CD4-positive, alpha-beta T cell treated with Interleukin-4 for 1 hour (primary cell): ENCODE measurements at places on chromosomes 2 and 18.

DNA sequence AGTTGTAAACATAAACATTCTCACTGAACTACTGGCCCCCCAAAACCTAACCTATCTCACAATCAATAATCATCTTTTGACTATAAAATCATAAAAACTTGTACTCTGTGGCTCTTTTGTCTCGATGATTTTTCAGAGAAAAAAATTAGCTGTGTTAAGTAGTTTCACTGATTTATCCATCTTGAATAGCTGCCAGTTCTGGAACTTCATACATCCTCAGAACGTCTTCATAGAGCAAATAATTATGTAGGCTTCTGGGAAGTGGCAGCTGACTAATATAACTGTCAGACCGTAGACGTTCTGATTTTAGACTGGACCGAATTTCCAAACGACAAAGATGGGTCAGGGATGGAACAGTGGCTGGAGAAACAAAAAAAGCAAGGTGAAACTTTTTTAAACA, 97.3 kb upstream of the CHAC2 start:
- no peak for DNase-seq

- no peak for DNase-seq
Measured at GRCh38 chr18:67710639-67711038, 194.1 kb upstream of the DSEL start.

GRCh38 chr18:74154716-74155115, 6.4 kb downstream of the TIMM21 start:
- DNase-seq: no peak

- no peak for DNase-seq
Measured at GRCh38 chr2:143729296-143729814, 600.1 kb downstream of the ARHGAP15 start.

DNA sequence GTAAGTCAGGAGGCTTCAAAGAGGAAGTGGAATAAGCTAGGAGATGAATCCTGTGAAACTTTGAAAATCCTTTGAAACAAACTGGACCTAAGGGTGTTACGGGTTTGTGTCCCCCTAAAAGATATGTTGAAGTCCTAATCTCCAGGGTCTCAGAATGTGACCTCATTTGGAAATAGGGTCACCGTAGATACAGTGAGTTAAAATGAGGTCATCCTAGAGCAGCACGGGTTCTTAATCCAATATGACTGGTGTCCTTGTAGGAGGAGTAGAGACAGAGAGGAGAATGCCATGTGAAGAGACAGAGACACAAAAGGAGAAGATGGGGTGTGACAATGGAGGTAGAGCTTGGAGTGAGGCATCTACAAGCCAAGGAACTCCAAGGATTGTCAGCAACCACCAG, 26.9 kb upstream of the NEB start:
- no peak for DNase-seq

GRCh38 chr2:236820763-236821344, 251.2 kb downstream of the ACKR3 start:
- no peak for DNase-seq

- no peak for DNase-seq
Measured at GRCh38 chr2:171858397-171858958, 35.6 kb downstream of the SLC25A12 start.

DNA sequence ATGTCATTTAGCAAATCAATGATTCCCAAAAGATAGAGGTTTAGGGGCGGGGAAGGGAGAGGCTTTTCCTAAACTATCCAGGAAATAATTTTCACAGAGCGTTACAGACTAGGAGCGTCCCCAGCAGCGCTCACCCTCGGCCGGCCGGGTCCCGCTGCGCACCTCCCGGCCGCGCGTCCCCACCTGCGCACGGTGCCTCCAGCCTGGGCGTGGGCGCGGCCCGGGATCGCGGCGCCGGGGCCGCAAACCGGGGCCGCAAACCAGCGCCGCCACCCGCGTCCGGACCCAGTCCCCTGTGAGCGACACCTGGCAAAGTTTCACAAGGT, 684 bp upstream of the ZCCHC2 start:
- no peak for DNase-seq

- no peak for DNase-seq
Measured at GRCh38 chr2:76415821-76416220, 705.1 kb upstream of the GCFC2 start.

GRCh38 chr2:176101216-176101830, 1.7 kb downstream of the HOXD12 start:
- no peak for DNase-seq

DNA sequence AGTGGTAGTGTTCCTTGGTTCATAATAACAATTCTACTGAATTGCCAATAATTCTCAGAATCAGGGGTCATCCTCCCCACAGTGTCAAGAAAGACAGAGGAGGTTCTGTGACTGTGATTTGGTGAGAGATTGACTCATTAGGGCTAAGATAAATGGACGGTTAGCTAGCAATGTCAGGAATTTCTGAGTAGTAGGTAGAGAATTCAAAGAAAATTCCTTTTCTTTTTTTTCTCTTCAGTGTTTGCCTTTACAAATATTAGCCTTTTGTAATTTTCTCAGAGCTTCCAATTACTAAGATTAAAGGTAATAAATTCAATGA, 16.8 kb upstream of the CRIM1 start:
- no peak for DNase-seq

DNA sequence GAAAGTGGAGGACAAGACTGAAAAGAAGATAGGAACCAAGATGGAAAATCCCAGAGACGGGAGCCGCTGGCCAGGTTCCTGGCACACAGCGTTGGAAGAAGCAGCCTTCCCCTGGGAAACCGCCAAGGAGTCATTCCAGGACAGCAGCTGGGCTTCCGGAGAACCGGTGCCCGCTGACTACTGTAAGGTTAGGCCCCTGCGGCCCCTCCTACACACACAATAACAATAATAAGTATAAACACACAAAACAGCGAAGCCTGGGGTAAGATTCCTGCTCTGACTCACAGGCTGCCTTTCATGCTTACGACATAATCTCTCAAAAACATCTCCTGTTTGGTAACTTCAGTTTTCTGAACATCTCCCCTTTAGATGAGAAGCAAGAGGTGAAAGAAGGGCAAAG, 28.1 kb upstream of the MYCN start:
- no peak for DNase-seq

- DNase-seq: no peak
Measured at GRCh38 chr2:136323935-136324334, 206.0 kb upstream of the CXCR4 start.

- no peak for DNase-seq
Measured at GRCh38 chr2:65788556-65788955, 356.2 kb upstream of the SPRED2 start.

GRCh38 chr18:10431680-10432079, 22.8 kb upstream of the APCDD1 start:
- no peak for DNase-seq

- no peak for DNase-seq
Measured at GRCh38 chr2:9975805-9976447, 24.4 kb downstream of the GRHL1 start.

DNA sequence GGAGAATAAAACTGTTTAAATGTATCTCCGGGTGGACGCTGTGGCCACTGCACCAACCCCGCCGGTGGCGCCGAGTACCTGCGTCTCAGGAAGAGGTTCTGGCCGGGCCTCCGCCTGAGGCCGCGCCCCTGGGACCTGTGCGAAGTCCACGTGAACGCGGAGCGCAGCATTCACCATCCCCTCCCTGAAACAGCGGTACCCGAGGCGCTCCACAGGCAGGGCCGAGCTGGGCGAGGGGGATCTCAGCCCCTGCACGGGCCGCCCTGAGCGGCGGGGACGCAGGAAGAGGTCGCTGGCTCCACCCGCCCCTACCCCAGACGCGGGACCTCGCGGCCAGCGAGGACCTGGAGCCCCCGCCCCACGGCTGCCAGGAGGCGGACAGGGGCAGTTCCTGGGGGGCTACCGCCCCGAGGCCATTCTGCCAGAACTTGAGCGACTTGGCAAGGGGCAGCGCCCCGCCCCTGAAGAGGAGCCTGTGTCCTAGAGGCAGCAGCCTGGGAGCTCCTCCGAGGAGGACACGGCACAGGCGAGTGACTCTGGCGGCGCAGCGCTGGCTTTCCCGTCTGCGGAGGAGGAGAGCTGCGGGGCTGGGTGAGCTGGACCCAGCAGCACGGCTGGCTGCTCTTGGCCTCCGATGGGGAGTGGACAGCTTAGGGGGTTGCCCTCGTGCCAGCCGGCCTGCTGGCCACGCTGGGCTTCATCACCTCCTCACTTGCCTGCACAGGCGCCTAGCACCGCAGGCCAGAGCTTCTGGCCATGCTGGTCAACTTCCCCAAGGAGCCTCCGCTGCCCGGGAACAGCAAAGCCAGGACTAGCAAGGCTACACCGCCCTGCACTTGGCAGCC, 9.7 kb upstream of the TEKT4 start:
- no peak for DNase-seq

GRCh38 chr2:112108178-112108832, 29.9 kb upstream of the FBLN7 start:
- no peak for DNase-seq

GRCh38 chr18:56173542-56174220, 464.7 kb downstream of the TXNL1 start:
- DNase-seq: no peak

GRCh38 chr2:227713291-227713690, 4.5 kb downstream of the SLC19A3 start:
- DNase-seq: no peak

DNA sequence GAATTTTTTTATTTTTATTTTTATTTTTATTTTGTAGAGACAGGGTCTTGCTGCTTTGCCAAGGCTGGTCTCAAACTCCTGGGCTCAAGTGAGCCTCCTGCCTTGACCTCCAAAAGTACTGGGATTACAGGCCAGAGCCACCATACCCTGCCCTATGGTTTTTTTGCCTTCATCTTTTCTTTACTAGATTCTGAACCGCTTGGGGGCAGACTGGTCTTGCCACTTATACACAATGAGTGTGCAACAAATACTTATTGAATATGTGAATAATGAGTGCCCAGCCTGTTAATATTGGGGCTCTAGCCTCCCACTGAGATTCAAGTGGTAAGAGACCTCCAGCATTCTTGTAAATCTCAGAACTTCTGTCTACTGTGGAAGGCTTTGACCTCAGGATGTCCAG, 3.9 kb downstream of the NCK2 start:
- DNase-seq: no peak

DNA sequence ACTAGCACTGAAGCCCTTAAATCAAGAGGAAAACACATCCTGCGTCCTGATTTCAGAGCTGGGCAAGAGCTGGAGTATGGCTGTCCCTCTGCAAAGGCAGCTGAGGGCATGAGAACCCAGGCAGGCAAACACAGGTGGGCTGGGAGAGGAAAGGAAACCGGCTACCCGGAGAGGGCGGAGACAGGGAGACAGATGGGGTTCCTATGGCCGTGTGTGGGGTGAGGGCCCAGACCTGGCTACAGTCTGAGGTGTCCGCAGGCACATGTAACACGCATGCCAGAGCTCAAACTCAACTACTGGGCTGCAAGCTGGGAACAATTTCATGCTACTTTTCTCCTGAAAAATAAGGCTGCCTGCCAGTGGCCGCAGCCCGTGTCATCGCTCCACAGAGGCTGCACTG, 2.7 kb downstream of the COPS9 start:
- no peak for DNase-seq

DNA sequence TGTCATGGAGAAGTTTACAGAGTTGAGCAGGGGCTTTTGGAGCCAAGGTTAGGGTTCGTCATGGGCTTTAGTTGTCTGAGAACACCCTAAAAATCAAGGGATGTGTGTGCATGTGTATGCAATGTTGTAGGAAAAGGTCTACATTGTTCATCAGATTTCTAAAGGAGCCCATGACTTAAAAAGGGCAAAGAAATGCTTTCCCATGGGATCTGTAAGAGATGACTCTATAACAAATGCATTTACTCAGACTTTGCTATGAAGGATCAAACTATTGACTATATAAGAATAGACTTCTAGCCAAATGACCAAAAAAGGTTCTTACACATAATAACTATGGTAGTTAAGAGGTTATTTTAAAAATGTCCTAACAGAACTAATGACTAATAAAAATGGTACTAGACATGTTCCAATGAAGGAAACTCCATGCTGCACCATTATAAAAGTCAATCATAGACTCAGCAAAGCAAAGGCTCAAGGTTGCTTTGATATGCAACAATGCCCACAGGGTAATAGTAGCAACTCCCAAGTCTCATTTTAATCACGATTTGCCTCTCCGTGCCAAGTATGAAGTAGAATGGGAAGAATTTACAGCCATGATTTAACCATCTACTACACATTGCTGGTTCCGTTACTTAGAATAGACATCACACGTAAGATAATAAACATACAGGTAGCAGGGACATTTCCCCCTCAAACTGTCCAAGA, 158.5 kb downstream of the NCKAP5 start:
- DNase-seq: no peak

GRCh38 chr2:239882781-239883180, 142.4 kb downstream of the NDUFA10 start:
- DNase-seq: no peak

DNA sequence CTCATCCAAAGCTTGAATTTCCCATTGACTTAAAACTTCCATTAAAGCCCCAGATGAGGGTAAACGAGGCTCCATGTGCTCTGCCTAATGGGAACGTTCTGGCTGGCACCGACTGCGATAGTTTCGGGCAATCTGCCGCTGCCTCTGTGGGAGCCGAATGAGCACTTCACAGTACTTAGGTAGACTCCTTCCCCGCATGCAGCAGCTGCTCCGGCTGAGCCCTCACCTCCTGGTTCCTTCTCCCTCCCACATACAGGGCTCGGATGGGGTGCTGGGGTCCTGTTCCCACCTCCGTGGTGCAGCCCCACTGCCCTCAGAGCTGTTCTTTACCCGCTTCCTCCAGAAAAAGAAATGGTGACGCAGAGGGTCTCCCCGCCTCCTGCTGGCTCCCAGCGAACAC, 476.5 kb upstream of the SALL3 start:
- no peak for DNase-seq

GRCh38 chr2:69214898-69215297, 172.1 kb downstream of the GFPT1 start:
- DNase-seq: no peak

DNA sequence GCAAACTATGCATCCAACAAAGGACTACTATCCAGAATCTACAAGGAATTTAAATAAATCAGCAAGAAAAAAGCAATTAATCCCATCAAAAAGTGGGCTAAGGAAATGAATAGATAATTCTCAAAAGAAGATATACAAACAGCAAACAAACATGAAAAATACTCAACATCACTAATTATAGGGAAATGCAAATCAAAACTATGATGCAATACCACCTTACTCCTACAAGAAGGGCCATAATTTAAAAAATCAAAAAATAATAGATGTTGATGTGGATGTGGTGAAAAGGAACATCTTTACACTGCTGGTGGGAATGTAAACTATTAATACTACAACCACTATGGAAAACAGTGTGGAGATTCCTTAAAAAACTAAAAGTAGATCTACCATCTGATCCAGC, 164.7 kb downstream of the ZBTB7C start:
- no peak for DNase-seq

GRCh38 chr2:174844295-174844708, 80.0 kb upstream of the CHRNA1 start:
- peak; percentile 35 for DNase-seq
